Activated CD4-positive, alpha-beta memory T cell treated with anti-CD3 and anti-CD28 coated beads for 36 hours (primary cell): ENCODE measurements at places on chromosomes 16 and 17. TPM values are rescaled to one million over a fixed set of nuclear protein-coding genes. Genes with fewer than 3 reads are reported as not detected.

Gene CD79B
- 39.1 TPM for total RNA-seq

Gene CORO6
- total RNA-seq: 22.1 TPM

Gene IGFALS
- not detected for total RNA-seq

- no peak overlapping the region for H3K4me3 ChIP-seq
- H3K4me1 ChIP-seq: peaks cover 17% of the 10 kb centered on the region
- H3K27me3 ChIP-seq: peaks cover 58% of the 10 kb centered on the region
- H3K36me3 ChIP-seq: no peaks in the 10 kb centered on the region
These were observed 4.5 kb downstream of the NPTX1 start for GRCh38 chr17:80471922-80472321.

DNA sequence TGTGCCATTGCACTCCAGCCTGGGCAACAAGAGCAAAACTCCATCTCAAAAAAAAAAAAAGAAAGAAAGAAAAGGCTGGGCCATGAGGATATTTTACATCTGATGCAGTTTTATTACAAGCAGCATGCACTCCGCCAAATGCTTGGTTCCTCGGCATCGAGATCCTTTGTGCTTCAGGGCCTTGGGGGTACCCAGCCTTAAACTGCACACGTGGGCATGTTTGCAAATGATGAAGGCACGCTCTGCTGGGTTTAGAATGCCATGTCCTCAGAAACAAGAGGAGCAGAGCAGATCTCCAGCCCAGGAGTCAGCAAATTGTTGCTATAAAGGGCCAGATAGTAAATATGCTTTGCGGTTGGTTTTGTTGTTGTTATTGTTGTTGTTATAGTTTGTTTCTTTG, 153.2 kb downstream of the KATNIP start:
- H3K4me1 ChIP-seq: no peaks in the 10 kb centered on the region
- no peaks in the 10 kb centered on the region for H3K27me3 ChIP-seq
- H3K36me3 ChIP-seq: peaks cover 17% of the 10 kb centered on the region
- no peak overlapping the region for H3K4me3 ChIP-seq
- DNase-seq: no peak

- no peaks in the 10 kb centered on the region for H3K4me1 ChIP-seq
- H3K4me3 ChIP-seq: no peak overlapping the region
- no peak overlapping the region for H3K27ac ChIP-seq
- DNase-seq: no peak
- peaks cover 16% of the 10 kb centered on the region for H3K27me3 ChIP-seq
- no peaks in the 10 kb centered on the region for H3K36me3 ChIP-seq
These were observed 64.0 kb upstream of the FOXF1 start for GRCh38 chr16:86446279-86446678.

Gene GOT2
- 125 TPM for total RNA-seq

GRCh38 chr16:1487395-1488053, 1.2 kb downstream of the PTX4 start:
- no peak overlapping the region for H3K4me3 ChIP-seq
- no peaks in the 10 kb centered on the region for H3K36me3 ChIP-seq
- no peaks in the 10 kb centered on the region for H3K27me3 ChIP-seq
- H3K4me1 ChIP-seq: peaks cover 3% of the 10 kb centered on the region
- DNase-seq: no peak
- H3K27ac ChIP-seq: no peak overlapping the region

DNA sequence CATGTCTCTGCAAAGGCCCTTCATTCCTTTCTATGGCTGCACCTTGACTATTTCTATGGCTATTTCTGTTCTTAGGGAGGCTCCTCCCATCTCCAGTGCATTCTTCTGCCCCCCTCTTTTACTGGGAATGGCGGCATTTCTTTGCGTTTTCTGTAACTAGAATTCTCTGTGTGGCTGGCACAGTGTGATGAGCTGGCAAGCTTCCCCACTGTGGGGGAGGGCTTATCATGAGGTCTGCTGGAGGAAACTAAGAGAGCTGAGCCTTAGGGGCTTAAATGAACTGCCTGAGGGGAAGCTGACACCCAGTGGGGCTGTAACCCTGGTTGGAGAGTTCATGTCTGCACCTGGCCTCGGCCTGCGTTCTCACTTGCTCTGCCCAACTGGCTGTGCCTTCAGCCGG, 1.5 kb upstream of the CARD14 start:
- H3K4me3 ChIP-seq: no peak overlapping the region
- H3K4me1 ChIP-seq: no peaks in the 10 kb centered on the region

GRCh38 chr16:53053967-53054669, 673 bp upstream of the CHD9 start:
- peak overlapping the region; percentile 44 for H3K27ac ChIP-seq
- peaks cover 17% of the 10 kb centered on the region for H3K4me1 ChIP-seq
- H3K36me3 ChIP-seq: no peaks in the 10 kb centered on the region
- H3K27me3 ChIP-seq: no peaks in the 10 kb centered on the region
- DNase-seq: peak; percentile 36

Gene CCL1
- 0.44 TPM for total RNA-seq

GRCh38 chr17:9256751-9257629, 235.7 kb downstream of the NTN1 start:
- H3K27me3 ChIP-seq: no peaks in the 10 kb centered on the region
- no peak overlapping the region for H3K27ac ChIP-seq
- no peak for DNase-seq
- H3K4me1 ChIP-seq: peaks cover 22% of the 10 kb centered on the region

Gene NOS2
- total RNA-seq: not detected

Gene C16orf92
- total RNA-seq: not detected

GRCh38 chr17:36752096-36752888, 150.9 kb downstream of the MRM1 start:
- H3K4me3 ChIP-seq: no peak overlapping the region
- no peaks in the 10 kb centered on the region for H3K4me1 ChIP-seq
- H3K36me3 ChIP-seq: no peaks in the 10 kb centered on the region

DNA sequence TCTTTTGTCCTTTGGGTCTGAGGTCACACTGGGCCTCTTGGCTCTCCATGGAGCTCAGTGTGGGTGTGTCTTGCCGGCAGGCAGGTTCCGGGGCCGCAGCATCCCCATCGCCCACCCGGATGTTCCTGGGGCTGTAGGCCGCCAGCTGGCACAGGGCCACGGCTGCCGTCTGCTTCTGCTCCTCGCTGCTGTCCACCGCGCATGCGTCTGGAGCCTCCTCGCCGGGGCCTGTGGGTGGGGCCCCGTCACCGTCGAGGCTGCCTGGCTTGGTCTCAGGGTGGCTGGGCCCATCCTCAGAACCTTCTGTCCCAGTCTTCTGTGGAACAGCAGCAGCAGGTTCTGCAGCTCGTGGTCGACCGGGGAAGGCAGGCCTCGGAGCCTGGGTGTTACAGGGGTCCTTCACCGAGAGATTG, 9.6 kb downstream of the ZNF750 start:
- peaks cover 23% of the 10 kb centered on the region for H3K36me3 ChIP-seq
- H3K27me3 ChIP-seq: no peaks in the 10 kb centered on the region
- DNase-seq: no peak
- H3K4me1 ChIP-seq: no peaks in the 10 kb centered on the region
- H3K4me3 ChIP-seq: no peak overlapping the region

GRCh38 chr16:12225806-12226465, 249.4 kb downstream of the SNX29 start:
- no peaks in the 10 kb centered on the region for H3K36me3 ChIP-seq
- peaks cover 7% of the 10 kb centered on the region for H3K4me1 ChIP-seq
- H3K27ac ChIP-seq: no peak overlapping the region
- no peaks in the 10 kb centered on the region for H3K27me3 ChIP-seq

Gene TBC1D26
- total RNA-seq: 0.22 TPM

GRCh38 chr16:2194852-2195321, 1.5 kb downstream of the CASKIN1 start:
- no peak overlapping the region for H3K4me3 ChIP-seq
- H3K27me3 ChIP-seq: peaks cover 28% of the 10 kb centered on the region
- peaks cover 4% of the 10 kb centered on the region for H3K4me1 ChIP-seq
- no peaks in the 10 kb centered on the region for H3K36me3 ChIP-seq

Gene EXOC3L1
- not detected for total RNA-seq

Gene MAP1LC3B
- 72.5 TPM for total RNA-seq

Gene KRT37
- total RNA-seq: not detected

Gene MAPT
- 1.5 TPM for total RNA-seq

DNA sequence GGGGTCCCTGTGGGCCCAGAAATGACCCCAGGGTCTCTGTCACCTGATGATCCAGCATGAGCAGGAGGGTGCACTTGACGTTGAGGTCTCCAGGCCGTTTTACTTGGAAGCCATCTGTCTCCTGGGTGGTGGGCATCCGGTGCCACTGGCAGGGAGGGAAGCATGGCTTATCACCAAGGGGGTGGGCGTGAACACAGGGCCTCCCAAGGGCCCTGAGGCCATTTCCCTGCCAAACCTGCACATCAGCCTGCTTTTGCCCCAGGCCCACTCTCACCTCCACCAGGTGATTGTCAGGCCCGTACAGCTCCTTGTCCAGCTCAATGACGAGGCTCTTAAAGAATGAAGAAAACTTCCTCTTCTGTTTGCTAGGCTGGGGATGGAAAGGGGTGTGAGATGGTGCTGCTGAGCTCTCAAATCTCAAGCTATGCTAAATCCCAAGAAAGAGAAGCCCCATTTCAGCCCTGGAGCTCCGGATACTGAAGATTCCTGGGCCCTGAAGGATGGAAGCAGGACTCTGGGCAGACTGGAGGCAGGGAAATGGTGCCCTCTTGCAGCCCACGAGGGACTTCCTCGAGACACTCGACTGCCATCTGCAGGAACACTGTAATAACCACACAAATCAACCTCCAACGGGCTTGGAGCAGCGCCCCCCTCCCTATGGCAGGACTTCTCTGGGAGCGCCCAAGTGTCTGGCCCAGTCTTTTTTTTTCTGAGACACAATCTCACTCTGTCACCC, 7.1 kb upstream of the FTSJ3 start:
- H3K4me1 ChIP-seq: peaks cover 47% of the 10 kb centered on the region
- peaks cover 49% of the 10 kb centered on the region for H3K36me3 ChIP-seq
- no peak overlapping the region for H3K4me3 ChIP-seq
- DNase-seq: peak; percentile 82

DNA sequence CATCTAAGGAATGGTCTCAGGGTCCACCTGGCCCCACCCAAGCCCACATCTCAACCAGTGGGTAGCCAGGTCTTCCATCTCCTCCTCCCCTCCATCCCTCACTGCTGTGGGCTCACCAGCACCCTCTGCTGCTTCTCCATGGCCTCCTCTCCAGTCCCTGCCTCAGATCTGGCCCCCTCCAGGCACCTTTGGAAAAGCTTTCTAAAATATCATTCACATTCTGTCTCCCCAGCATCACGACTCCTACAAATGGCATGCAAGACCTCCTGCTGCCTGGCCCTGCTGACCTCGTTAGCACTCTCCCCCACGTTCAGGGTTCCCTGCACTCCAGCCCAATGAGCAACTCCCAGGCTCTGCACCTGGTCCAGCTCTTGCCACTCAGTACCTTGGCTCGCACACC, 13.7 kb downstream of the GLP2R start:
- H3K4me3 ChIP-seq: no peak overlapping the region
- H3K36me3 ChIP-seq: no peaks in the 10 kb centered on the region
- H3K27me3 ChIP-seq: peaks cover 12% of the 10 kb centered on the region
- DNase-seq: no peak
- H3K27ac ChIP-seq: no peak overlapping the region
- no peaks in the 10 kb centered on the region for H3K4me1 ChIP-seq

Gene ZSCAN10
- total RNA-seq: 0.19 TPM

DNA sequence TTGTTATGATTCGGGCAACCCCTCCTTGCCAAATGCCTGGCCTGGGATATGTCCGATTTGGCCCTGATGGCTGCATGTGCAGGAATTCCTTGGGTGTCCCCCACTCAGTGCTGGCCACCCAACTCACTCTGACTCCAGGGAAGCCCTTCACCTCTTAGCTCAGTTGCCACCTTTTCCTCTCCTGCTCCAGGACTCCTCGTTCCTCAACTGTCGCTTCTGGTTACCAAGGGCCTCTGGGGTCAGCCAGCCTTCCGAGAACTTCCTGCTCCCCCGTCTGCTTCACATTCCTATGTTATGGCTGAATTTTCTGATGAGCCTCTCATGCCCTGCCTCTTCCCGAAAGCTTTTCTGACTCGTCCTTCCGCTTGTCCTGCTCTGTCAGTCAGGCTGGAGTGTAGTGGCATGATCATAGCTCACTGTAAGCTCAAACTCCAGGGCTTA, 63.5 kb downstream of the SPACA3 start:
- H3K27ac ChIP-seq: no peak overlapping the region
- H3K36me3 ChIP-seq: no peaks in the 10 kb centered on the region
- DNase-seq: no peak
- H3K4me1 ChIP-seq: no peaks in the 10 kb centered on the region
- H3K4me3 ChIP-seq: no peak overlapping the region

- no peaks in the 10 kb centered on the region for H3K27me3 ChIP-seq
- H3K4me1 ChIP-seq: peaks cover 7% of the 10 kb centered on the region
- H3K27ac ChIP-seq: no peak overlapping the region
These were observed 7.1 kb downstream of the P2RX5 start for GRCh38 chr17:3688852-3689261.

- peaks cover 78% of the 10 kb centered on the region for H3K4me1 ChIP-seq
- H3K27ac ChIP-seq: peak within 1 kb of the TSS; percentile 98
- H3K4me3 ChIP-seq: peak within 1 kb of the TSS; percentile 92
- H3K27me3 ChIP-seq: no peaks in the 10 kb centered on the region
- peaks cover 23% of the 10 kb centered on the region for H3K36me3 ChIP-seq
These were observed at the start of gene CISD3 for GRCh38 chr17:38729886-38730525. Gene CISD3, plus strand, starts transcription at chr17:38730341. Its CDS starts 18 bp downstream, at chr17:38730359.

DNA sequence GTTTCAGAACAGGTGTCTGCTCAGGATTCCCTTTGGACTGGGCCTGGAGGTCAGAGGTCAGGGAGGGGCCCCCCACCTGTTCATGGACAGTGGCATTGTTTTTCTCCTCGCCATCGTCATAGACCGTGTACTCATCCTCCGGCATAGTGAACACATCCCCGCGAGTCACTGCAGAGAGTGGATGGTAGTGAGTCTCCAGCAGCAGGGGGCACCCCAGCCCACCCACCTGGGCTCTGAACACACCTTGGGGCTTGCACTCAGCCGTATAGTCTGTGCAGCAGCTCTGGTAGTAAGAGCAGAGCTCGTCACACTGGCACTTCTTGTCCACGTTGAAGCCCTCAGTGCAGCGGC, 448 bp downstream of the VTN start:
- H3K4me3 ChIP-seq: no peak overlapping the region
- no peaks in the 10 kb centered on the region for H3K36me3 ChIP-seq
- no peak overlapping the region for H3K27ac ChIP-seq
- DNase-seq: no peak
- H3K4me1 ChIP-seq: peaks cover 16% of the 10 kb centered on the region
- no peaks in the 10 kb centered on the region for H3K27me3 ChIP-seq

Gene EFCAB5
- total RNA-seq: 0.24 TPM

Gene SLC16A3
- 99.7 TPM for total RNA-seq

Gene MON1B
- 70.2 TPM for total RNA-seq

- no peak for DNase-seq
- no peaks in the 10 kb centered on the region for H3K4me1 ChIP-seq
- no peak overlapping the region for H3K4me3 ChIP-seq
These were observed 47.9 kb downstream of the TOX3 start for GRCh38 chr16:52499060-52499440.

- H3K27me3 ChIP-seq: peaks cover 56% of the 10 kb centered on the region
- H3K4me3 ChIP-seq: no peak overlapping the region
- no peak overlapping the region for H3K27ac ChIP-seq
- H3K4me1 ChIP-seq: peaks cover 41% of the 10 kb centered on the region
- H3K36me3 ChIP-seq: peaks cover 2% of the 10 kb centered on the region
- DNase-seq: no peak
These were observed 4.5 kb upstream of the CBX8 start for GRCh38 chr17:79801156-79802038.

DNA sequence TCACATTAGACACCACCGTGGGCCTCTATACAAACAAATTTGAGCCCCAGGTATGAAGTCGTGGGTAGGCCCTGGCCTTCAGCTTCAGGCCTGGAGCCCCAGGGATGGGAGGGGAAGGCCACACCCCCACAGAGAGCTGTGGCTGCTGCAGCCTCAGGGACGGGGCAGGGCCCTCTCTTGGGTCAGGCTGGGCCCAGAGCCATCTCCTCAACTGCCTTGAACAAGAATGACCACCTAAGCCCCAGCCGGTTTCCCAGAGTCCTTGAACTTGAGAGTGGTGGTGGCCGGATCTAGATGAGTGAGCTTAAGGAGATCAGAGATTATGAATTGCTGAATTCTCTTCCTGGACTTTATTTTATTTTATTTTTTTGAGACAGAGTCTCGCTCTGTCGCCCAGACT, 18.6 kb downstream of the SCNN1B start:
- H3K27ac ChIP-seq: no peak overlapping the region
- no peaks in the 10 kb centered on the region for H3K36me3 ChIP-seq
- H3K4me1 ChIP-seq: no peaks in the 10 kb centered on the region
- no peak for DNase-seq

Gene NRN1L
- 0.76 TPM for total RNA-seq
